ENCODE measurements at places on chromosomes 16 and 17.

DNA sequence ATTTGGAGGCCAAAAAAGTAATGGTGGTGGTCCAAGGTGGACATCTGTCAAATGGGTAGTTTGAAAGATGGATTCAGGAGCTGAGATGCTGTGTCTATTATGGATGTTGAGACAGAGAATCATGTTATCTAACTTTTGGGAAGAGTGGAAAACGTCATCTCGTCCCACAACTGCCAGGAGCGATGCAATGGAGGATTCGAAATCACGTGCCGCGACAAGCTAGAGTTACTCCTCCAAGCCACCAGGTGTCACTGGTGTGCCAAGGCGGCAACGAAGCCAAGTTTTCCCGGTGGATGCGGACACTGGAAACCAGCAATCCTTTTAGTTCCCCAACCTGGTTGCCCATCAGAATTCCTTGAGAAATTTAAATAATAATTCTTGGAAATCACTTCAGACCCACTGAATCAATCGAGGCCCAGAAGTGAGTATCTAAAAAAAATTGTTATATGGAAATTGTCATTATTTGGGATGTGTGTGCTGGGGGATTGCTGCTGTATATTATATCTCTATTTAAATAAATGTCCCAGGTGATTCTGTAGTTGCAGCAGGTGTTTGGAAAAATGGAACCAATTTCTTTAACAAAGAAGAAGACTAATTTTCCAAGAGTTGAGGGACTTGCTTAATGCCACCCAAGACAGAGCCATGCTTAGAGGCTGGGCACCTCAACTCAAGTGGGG lies 206.1 kb downstream of the HAPSTR1 start:
- DNase-seq, result peak; percentile 79

GRCh38 chr17:45702666-45703266 lies 81.4 kb upstream of the CRHR1 start:
- DNase-seq, result peak; percentile 44

DNA sequence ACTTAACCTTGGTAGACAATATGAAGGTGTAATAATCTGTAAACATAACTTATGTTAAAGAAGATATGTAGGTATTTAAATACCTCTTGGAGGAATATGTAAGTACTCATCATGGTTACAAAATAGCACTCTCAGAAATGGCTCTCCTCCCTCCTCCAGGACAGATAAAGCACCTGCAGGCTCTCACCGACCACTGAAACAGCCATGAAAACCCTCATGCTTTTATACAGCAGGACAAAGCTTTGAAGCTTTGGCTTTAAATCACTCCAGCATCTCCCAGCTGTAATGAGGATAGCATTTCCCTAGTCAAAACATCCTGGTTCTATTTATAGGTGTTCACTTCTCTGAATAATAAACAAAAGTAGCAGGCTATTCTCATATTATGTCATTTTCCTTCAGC lies 69.1 kb upstream of the PMFBP1 start:
- no peak for DNase-seq

- DNase-seq, result no peak
Measured at GRCh38 chr17:40018211-40019121, 3.2 kb downstream of the CSF3 start.

DNA sequence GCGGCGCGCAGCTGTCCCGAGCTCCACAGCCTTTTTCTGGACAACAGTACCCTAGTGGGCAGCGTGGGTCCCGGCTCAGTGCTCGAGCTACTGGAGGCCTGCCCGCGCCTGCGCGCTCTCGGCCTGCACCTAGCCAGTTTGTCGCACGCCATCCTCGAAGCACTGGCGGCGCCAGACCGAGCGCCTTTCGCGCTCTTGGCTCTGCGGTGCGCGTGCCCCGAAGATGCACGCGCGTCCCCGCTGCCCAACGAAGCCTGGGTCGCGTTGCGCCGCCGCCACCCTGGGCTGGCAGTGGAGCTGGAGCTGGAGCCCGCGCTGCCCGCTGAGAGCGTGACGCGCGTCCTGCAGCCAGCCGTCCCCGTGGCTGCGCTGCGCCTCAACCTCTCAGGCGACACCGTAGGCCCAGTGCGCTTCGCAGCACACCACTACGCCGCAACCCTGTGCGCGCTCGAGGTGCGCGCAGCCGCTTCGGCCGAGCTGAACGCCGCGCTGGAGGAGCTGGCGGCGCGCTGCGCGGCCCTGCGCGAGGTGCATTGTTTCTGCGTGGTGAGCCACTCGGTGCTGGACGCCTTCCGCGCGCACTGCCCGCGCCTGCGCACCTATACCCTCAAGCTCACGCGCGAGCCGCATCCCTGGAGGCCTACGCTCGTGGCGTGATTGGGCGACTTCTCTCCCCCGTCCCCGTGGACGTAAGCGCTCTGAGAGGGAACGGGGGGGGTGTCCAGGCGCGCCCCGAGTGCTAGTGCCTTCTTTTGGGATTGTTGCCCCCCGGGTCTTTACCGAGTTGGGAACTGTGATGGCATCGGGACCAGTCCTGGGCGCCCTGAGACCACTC lies 1.2 kb upstream of the HSF4 start:
- no peak for DNase-seq

DNA sequence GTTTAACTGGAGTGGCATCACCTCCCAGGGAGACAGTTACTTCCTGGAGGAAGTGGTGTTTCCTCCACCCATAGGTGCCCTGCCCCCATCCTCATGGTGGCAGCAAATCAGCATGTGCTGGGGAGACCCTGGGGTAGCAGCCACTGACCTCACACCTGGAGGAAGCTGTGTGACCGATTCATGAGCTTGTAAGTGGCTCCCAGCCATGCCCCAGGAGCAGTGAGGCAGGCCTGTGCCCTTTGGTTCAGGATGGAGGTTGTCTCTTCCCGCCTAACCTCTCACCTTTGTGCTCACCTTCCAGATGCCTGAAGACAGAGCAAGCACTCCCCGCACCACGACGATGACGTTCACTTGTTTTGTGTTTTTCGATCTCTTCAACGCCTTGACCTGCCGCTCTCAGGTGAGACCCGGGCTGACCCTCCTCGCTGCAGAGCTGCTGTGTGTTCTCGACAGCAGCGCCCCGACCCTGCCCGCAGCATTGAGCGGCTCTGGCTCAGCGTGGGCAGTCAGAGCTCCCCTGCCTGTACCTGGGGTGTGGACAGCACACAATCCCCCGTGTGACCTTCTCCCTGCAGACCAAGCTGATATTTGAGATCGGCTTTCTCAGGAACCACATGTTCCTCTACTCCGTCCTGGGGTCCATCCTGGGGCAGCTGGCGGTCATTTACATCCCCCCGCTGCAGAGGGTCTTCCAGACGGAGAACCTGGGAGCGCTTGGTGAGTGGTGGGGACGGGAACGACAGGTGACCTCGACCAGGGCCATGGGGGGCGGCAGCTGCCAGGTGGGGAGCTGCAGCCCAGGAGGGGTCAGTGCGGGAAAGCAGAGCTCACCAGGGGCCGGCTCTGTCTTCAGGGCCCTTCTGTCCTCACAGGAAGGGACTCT lies 42.8 kb downstream of the MEAK7 start:
- DNase-seq, result no peak

DNA sequence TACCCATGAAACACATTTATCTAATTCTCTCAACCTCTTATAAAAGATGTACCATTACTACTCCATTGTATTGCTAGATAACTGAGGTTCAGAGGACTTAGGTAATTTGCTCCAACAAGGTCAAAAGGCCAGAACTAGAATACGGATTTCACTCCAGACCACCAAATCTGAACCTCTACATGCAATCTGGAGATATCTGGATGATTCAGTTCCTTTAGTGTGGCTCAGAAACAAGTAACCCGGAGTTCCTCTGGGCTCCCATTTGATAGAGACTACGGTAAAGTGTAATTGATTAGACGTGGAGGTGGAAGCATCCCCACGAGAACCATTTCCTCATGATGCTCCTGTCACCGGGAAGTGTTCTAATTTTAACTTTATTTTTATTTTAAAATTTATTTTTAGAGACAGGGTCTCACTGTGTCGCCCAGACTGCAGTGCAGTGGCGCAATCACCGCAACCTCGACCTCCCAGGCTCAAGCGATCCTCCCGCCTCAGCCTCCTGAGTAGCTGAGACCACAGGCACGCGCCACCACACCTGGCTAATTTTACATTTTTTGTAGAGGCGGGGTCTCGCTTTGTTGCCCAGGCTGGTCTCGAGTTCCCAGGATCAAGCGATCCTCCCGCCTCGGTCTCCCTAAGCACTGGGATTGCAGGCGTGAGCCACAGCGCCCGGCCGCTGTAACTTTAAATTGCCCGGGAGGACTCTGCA lies 608 bp upstream of the COX10 start:
- DNase-seq, result no peak

DNA sequence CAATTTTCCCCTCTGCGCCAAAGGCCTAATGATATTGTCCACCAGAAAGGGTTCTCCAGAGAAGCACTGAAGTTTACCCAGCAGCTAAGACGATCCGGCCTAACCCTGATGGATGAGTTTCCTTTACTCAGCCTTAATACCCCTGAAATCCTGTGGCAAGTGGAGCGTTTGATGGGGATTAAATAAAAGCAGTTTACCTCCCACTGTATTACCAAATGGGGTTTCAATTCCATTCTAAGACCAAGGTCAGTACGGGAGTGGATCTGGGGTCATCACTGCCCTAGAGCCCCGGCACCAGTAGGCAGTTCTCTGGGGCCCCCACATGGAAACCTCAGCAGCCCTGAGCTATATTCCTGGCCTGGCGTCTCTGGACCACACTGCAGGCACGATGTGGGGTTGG lies 97.1 kb upstream of the NOL11 start:
- DNase-seq, result no peak

GRCh38 chr17:68273722-68274121 lies 17.2 kb downstream of the SLC16A6 start:
- no peak for DNase-seq

DNA sequence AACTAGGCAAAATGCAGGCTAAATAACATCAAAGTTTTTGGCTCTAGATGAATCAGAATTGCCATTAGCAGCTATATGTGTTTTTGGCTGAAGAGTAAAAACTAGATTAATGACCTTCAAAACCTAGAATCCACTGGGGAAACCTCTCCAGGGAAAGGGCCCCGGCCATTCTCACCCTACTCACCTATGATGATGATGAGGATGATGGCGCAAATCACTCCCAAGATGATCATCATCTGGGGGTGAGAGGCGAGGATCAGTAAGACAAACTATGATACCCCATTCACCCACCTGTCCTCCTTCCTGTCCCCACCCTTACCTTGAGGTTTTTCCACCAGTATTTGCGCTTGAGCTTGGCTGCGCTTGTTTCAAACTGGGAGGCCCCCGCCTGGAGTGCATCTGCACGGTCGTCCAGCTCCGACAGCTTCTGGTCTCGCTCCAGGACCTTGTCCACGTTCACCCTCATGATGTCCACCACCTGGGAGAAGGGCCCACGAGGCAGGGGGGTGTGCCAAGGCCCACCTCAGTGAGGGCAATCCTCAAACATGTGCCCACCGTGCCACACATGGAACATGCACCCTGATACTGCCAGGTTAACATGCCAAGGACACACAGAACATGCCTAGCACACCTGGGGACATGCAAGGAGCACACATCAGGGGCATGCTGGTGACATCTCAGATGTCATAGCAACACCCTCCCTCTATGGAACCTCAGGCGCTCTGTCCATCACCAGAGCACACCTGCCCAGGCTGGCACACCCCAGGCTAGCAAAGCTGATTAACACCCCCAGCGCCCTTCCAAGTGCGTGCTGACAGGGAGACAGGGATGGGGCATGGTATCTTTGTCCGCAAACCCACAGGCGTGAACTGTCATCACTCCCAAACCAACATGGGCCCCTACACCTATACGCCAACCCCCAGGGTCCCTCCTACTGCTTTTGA lies 1.2 kb downstream of the VAMP2 start:
- DNase-seq, result no peak

GRCh38 chr16:86061721-86062120 lies 162.8 kb downstream of the IRF8 start:
- DNase-seq, result no peak

- DNase-seq, result no peak
Measured at GRCh38 chr16:50666658-50667496, 14.2 kb downstream of the SNX20 start.

GRCh38 chr16:1784977-1785845 lies 2.5 kb downstream of the NUBP2 start:
- no peak for DNase-seq

DNA sequence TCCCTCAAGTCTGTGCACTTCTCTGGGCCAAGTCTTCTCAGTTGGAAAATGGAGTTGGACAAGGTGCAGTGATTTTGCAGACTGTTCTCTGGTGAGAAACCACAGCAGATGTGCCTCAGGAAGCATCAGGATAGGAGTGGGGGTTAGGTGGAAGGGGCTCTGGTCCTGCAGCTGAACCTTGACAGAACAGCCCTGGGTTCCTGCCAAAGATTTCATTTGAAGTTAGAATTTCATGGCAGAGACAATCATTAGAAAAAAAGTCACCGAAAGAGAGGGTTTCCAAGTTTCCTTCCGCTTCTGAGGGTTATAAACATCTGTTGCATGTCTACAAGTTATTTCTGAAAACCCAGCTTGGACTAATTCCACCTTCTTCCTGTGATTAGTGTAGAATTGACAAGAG lies 80.4 kb upstream of the IRX3 start:
- no peak for DNase-seq

DNA sequence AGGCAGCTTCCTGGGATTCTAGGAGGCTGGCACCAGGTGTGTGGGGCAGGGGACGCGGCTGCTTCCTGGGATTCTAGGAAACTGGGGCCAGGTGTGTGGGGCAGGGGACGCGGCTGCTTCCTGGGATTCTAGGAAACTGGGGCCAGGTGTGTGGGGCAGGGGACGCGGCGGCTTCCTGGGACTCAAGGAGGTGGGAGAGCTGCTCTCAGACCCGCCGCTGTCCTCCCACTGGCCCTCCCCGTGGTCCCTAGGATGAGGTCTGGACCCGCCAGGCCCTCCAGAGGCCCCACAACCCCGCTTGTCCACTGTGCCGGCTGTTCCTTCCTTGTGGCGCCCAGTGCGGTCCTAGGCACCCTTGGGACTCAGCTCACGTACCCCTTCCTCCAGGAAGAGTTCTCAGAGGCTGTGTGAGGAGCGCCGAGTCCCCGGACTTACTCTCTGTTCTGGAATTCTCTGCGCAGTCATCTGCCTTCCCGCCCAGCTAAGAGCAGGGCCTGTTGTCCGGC lies 565 bp downstream of the DPEP1 start:
- no peak for DNase-seq

GRCh38 chr17:58334661-58335060 lies 6.1 kb upstream of the TSPOAP1 start:
- no peak for DNase-seq

- peak; percentile 38 for DNase-seq
Measured at GRCh38 chr16:72905581-72905980, 142.3 kb downstream of the ZFHX3 start.

DNA sequence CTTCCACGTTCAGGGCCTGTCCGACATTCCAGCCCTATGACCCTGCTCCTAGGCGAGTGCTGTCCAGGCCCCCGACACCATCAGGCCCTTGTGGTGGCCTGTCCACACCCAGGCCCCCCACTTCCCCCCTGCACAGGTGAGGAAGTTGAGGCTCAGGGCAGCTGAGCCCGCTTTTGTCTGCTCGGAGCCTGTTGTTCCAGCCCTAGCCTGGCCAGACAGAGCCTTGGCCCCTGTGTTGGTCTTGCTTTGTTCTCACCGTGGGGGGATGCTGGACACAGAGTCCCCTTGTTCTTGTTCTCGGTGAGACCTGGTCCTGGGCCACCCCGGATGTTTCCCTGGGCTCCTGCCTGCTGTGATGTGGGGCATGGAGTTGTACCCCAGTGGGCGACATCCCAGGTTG lies 52.1 kb upstream of the ZNF750 start:
- DNase-seq, result no peak
